Pancreas (tissue), 10 donors: ENCODE measurements at places on chromosomes 5 and 9. TPM values are rescaled to one million over a fixed set of nuclear protein-coding genes. Genes with fewer than 3 reads are reported as not detected.

The KCTD16 gene
- 3.2 TPM for total RNA-seq

DNA sequence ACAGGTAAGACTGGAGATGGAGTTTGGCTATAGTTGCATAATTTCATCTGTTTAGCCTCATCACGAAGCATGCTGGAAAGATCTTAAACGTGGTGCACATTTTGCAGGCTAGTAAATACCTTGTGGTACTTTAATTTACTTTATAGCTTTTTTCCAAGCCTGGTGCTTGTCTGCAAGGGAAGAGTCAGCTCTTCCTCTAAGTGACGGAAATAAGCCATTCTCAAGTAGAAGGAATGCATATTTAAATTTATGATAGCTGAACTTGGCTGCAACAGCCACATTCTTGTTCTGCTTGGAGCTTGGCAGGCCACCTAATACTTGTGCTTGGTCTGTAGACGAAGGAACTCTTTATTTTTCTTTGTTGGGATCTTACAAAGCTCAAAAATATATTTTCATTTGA is 188.0 kb upstream of the PIK3R1 start:
- DNase-seq, result no peak

- no peak for DNase-seq
Measured at GRCh38 chr9:102459828-102460227, 535.3 kb upstream of the CYLC2 start.

DNA sequence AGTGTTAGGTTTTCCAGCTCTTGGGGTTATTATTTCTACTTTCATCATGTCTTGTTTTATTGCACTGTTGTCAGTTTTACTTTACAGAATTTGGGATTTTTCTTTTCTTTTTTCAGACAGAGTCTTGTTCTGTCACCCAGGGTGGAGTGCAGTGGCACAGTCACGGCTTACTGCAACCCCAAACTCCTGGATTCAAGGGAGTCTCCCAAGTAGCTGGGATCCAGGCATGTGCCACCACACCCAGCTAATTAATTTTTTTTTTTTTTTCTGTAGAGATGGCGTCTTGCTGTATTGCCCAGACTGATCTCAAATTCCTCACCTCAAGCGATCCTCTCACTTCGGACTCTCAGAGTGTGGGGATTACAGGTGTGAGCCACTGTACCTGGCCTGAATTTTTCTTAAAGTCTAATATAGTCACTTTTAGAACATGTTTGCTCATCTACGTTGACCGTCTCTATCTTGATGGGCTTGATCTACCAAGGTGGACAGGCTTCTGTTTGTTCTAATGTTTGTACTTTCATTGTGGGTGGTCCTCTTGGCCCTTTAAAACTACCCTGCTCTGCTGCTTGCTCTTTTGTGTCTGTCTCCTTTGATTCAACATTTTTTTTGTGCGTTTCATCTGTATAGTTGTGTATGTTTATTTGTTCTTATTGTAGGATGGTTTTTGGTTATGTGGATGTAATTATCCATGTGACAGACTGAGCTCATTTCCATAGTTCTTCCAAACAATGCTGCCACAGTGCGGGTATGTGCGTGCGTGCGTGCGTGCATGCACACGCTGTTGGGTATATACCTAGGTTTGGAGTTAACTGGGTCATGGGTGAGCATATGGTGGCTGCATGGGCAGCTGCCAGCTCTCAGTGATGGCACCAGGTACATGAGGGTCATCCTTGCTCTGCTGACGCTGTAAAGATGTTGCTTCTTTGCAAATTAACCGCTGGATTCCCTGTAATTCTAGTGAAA is 18.1 kb downstream of the PRRC2B start:
- DNase-seq, result no peak

GRCh38 chr9:85964526-85964925 is 23.6 kb downstream of the NAA35 start:
- DNase-seq, result no peak

- DNase-seq, result no peak
Measured at GRCh38 chr9:128091144-128091543, 23.1 kb downstream of the SLC25A25 start.

The CKMT2 gene
- 2.0 TPM for total RNA-seq

The EMB gene
- 2.2 TPM for total RNA-seq

DNA sequence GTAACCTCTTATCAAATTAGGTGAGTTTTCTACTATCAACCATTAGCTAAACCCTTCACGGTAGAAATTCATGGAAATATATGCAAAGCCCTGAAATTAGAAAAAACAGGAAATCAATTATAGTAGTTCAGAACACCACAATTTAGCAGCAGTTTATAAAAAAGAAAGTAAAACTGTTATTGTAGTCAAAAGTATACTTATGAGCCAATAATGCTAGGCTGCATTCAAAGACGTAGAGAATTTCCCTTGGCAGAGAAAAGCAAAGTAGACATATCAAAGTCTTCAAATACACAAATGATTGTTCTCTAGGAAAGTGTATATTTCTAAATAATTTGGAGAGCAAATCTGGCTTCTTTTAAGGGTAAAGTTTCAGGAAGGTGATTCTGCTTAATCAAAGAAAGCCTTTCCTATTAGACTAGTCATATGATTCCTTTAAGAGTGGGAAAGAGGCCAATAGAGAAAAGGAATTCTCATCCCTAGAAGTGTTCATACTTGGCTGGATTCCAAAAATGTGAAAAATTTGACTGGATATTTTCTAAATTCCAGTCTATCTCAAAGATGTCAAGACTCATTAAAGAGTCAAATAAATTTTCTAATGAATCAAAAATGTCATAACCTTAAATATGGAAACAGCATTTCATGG is 185.5 kb downstream of the SMC2 start:
- DNase-seq, result no peak

GRCh38 chr5:173572431-173573125 is 43.9 kb downstream of the BOD1 start:
- DNase-seq, result no peak

DNA sequence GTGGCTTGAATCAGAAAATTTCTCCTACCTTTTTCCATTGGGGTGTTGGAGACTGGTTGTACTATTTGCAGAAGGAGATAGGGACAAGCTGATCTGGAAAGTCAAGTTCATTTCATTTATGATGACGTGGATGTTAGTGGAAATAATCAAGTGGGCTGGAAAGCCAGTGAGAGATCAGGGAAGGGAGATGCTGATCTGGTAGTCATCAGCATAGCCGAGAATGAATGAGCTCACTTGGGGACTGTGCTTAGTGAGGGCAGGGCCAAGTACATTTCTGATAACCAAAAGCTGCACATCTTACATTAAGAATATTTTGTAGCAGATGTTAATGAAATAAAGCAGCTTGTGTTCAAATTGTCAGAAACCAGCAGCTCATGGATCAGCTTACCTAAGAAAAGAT is 12.1 kb downstream of the MAN2A1 start:
- no peak for DNase-seq
